ENCODE measurements at places on chromosomes 2 and 18. TPM values are rescaled to one million over a fixed set of nuclear protein-coding genes. Genes with fewer than 3 reads are reported as not detected.

DNA sequence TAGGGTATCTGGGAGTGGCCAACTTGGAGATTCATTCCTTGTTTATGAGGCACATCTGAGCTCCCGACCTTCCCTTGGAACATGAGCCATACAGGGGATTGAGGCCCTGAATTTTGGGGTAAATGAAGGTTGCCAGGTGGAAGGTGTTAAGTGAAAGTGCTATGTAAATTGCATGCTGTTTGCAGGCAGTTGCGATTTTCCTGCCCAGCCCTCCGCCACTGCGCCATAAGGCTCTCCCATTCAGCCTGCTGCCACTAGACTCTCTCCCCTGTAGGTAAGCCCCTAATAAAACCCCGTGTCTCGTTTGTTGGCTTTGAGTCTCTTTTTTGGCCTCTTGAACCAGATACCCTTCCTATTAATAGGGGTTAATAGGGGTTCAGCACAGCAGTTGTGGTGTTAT is 33.8 kb downstream of the PCARE start:
- no peak for DNase-seq

- no peak for DNase-seq
These were observed 14.2 kb upstream of the POLI start for GRCh38 chr18:54255141-54255540.

CD302 gene
- total RNA-seq: 9.4 TPM

- DNase-seq: no peak
These were observed 434.7 kb downstream of the CPS1 start for GRCh38 chr2:210991107-210991506.

DNA sequence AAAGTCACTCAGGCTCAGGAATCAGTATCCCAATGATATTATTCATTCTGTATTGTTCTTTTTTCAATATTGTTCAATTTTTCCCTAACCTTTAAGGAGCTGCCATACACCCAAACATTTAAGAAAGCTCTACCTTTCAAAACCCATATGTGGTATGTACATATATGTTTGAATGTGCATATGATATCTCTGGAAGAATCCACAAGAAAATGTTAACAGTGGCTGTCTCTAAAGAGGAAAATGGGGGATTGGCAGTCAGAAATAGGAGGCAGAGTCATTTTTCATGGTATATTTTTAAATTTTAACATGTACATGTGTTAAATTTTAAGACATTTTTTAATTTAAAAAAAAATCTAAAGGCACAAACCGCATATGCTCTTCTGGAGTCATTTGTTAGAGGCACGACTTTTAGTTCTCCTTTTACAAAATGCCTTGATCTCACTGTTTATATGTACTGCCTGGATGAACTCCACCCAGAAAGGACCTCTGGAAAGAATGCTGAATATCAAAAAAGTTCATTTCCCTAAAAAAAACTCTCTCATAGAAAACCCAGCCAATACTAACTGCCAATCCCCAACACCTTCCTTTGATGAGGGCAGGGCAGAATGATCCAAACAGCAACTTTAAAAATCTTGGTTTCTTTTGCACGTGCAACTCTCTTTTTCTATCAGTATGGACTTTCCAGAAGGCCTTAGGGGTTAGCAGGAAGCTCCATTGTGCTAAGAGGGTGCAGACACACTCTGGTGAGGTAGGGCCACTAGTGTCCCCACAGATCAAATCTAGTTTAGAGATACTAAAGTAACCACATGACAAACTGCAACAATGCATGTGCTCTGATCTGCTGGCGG is 23.6 kb downstream of the KCTD1 start:
- DNase-seq: no peak

GRCh38 chr2:209806318-209806717 is 34.7 kb downstream of the UNC80 start:
- no peak for DNase-seq

EFHD1 gene
- 4.6 TPM for total RNA-seq

DNA sequence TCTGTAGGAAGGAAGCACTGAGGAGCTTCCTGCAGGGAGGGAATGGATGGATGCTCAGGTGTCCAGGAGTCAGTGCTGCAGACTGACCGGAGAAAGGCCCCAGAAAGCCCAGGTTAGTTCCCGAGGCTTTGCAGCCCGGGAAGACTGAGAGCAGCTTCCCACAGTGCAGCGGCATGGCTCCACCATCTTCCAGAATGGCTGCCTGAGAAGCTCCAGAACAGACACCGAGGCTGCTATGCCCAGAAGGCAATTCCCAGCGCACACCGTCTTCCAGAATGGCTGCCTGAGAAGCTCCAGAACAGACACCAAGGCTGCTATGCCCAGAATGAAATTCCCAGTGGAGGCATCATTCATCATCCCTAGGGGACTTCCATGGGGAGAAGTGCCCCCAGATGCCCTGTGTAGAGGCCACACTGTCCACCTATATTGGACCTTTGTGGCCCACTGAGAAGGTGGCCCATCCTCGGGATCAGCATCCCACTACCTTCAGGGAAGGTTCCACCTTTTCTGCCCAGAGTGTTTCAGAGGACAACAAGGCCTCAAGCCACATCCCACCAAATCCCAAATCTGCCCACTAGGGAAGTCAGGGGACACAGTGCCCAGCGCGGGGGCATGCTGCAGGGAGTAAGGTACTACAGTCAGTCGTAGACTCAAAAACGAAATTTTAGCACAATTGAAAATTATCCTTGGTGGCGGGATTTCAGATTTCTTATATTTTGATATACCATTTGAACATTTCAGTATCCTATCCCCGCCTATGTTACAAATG is 80.5 kb downstream of the KCNF1 start:
- DNase-seq: no peak

CYP26B1 gene
- total RNA-seq: 9.5 TPM

CNTNAP5 gene
- total RNA-seq: not detected

PKDCC gene
- 79.3 TPM for total RNA-seq

- no peak for DNase-seq
These were observed 43.1 kb downstream of the KCTD18 start for GRCh38 chr2:200466425-200467418.

- DNase-seq: no peak
These were observed 285.4 kb downstream of the ZNF516 start for GRCh38 chr18:76209597-76209996.
